ENCODE measurements at places on chromosomes 16 and 17.

DNA sequence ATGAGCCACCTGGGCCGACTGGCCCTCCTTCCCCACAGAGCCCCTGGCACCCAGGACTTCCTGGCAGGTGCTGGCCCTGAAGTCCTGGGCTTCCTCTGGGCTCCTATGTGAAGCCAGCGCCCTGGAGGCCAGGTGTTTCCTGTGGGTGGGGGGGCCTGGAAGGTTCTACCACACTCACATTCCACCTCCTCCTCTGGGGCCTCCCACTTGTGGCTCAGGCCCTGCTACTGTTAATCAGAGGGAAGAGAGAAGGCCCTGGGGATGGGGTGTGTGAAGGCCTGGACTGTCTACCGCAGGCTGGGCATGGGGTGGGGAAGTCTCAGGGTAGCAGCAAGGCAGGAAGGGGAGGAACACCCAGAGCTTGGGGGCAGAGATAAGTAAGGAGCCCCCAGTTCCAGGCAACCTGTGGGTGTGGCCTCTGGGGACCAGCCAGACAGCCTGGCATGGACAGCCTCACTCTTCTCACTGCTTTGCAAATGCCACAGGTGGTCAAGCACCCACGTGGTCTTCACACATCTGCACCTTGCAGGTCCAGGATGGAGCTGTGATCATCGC is 111.9 kb upstream of the TNRC6C start:
- no peak for DNase-seq

- no peak for DNase-seq
These were observed 12.1 kb downstream of the PIMREG start for GRCh38 chr17:6456321-6456720.

GRCh38 chr17:57622683-57623433 is 122.2 kb downstream of the CCDC182 start:
- no peak for DNase-seq

DNA sequence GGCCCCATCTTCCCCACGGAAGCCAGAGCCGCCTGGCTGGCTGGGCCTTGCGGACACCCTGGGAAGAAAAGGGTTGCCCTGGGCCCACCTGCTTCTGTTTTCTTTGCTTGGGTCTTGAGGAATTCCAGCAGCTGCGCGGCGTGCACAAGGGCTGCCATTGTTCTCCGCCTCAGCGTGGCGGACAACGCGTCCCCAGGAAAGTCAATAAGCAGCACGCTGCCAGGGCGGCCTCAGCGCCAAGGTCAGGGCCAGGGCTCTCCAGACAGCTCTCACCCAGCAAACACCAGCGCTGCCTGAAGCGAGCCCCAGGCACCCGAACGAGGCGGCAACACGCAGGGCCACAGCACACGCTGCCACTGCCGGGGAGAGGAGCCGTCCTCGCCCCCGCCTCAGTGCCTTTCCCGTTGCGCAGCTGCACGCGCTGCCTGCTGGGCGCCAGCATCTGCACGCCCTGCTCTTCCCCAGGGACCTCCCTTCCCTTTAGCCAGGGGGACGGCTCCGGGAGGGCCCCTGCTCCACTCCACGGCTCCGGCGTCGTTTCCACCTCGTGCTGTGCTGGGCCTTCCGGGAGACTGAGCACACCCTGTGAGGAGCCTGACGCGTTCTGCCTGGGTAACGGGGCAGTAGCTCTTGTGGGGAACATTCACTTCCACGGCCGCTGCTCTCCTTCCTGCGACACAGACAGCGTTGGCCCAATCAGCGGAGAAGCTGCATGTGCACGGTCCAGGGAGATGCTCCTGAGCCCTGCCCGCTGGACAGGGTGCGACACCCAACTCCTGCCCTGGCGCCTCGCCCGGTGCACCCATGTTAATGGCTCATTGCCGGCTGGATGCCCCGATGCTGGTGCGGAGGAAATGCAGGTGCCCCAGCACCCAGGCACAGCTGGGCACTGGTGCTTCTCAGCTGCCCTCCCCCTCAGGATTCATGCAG is 57.8 kb downstream of the LMF1 start:
- peak; percentile 84 for DNase-seq

- DNase-seq = peak; percentile 15
These were observed 24.3 kb downstream of the POLR3E start for GRCh38 chr16:22321340-22322001.

GRCh38 chr16:79864032-79864780 is 263.7 kb upstream of the MAF start:
- no peak for DNase-seq

DNA sequence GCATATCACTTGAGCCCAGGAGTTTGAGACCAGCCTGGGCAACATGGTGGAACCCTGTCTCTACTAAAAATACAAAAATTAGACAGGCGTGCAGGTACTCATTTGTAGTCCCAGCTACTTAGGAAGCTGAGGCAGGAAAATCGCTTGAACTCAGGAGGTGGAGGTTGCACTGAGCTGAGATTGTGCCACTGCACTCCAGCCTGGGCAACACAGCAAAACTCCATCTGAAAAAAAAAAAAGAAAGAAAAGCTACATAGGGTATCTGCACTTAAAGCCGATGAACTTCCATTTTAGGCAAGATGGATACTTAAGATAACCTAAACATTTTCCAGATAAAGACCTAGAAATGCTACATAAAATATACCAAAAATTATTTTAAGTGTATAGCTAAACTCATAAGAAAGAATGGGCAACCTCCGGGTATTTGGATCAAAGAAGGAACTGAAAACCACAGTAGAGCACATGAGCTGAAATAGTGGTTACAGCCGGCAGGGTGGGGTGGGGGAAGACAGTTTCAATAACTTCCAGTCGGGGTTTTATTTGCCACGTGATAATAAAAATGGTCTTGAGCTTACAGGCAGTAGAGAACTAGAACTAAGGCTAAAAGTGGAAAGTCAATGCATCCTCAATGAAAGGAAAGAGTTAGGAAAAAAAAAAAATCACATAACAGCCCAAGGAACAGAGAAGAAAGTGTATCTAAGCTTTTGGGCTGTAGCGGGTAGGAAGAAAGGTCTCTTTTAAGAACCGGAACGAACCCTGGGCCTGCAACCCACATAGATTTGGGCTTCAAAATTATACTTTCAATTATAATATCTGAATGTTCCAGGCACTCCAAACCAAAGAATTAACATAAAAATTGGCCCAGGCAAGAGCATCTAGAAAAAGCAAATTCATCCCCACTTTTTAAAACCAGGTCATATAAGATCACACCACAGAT is 53.1 kb downstream of the CFDP1 start:
- DNase-seq = no peak

GRCh38 chr16:30173054-30173453 is 10.3 kb upstream of the CORO1A start:
- DNase-seq = no peak

- peak; percentile 61 for DNase-seq
These were observed 14.6 kb upstream of the PITPNA start for GRCh38 chr17:1577182-1577581.

DNA sequence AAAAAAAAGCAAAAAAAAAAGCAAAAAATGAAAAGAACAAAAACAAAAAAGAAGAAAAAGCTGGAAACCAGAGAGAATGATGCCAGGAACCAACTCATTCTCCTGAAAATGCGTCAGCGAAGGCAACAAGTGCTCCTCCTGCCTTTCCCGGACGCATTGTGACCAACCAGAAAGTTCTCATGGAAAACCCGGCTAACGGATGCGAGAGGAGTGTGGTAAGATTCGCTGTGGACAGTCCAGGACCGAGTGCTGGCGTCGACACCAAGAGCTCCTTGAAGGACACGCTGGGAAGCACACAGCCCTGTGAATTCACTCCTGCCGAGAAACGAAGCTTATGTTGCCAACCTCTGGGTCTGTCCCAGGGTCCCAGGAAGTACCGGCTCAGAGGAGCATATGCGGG is 43.4 kb downstream of the METRNL start:
- DNase-seq = no peak

- DNase-seq = no peak
These were observed 186.6 kb downstream of the C16orf78 start for GRCh38 chr16:49560004-49560830.

DNA sequence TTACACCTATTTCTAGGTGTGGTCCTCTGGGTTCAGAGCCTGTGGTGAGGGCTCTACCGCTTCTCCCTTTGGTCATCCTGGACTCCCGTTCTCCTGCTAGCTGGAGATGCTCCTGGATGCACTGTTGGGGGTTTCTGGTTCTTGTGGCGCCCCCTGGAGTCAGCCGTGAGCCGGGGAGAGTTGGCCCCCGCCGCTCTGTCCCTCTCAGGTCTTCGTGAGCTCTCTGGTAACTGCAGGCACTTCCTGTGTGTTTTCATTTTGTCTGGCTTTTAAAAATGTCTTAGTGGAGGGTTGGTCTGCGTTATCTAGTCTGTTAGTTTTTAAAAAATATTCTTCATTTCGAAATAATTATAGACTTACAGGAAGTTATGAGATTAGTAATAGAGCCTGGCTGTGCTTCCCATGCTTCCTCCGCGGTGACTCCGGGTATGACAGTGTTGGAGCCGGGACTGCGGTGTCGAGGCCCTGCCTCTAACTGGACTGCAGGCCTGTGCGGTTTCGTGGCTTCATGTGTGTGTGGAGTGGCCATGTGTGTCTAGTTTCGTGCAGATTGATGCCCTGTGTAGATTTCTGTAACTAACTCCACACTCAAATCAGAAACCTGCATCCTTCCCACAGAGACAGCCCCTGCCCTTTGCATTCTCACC is 78.0 kb upstream of the ZNF750 start:
- no peak for DNase-seq

DNA sequence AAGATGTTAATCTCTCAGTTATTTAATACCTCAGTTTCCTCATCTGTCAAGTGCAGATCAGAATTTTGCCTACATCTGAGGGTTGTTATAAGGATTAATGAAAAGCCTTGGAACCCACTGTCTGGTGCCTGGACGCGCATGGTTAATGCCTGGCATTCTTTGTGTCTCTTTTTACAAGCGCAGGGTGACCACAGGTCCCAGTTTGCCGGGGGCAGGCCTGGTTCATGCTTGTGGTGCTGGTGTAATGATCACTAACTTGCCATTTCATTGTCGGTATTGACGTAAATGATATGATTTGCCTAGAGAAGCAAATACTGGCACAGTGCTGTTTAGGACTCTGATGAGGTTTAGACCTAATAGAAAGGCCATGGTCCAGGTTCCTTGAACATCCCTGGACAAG is 23.1 kb downstream of the MRC2 start:
- no peak for DNase-seq

DNA sequence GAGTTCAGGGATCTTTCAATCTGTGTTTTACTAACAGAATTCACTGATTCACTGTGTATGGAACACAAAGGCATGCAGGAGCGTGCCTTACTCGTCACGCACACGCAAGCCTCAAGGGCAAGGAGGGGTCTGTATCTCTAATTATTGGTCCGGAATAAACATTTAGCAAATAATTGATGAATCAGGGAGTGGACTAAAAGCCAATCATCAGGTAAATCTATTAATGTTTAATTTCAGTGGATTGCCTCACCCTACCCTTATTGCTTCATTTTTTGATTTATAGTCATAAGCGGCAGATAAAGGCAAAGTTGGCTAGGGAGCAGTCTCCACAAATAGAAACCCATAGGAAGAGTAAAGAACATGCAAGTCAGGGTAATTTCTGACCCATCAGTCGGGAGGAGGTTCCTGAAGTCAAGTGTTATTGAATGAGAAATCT is 7.4 kb upstream of the HSD17B2 start:
- no peak for DNase-seq
